ENCODE measurements at places on chromosomes 16 and 17.

- DNase-seq: no peak
These were observed 199.8 kb downstream of the CYB561 start for GRCh38 chr17:63246344-63246743.

DNA sequence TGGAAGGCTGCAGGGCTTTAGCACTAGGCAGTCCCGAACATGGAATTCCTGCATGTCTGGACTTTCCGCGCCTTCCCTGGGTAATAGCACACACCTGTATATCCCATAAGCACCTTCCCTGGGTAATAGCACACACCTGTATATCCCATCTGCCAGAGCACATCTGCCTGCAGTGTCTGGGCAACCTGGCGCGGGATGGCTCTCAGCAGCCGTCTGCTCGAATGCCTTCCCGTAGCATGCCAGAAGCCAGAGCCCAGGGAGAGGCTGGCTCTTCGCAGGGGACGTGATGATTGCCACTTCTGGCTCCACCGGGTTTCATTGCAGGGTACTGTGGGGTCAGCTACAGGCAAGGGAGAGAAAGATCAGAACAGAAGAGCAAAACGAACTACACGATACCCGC lies 21.3 kb downstream of the MBTPS1 start:
- no peak for DNase-seq

- no peak for DNase-seq
These were observed 893 bp upstream of the ODF4 start for GRCh38 chr17:8338753-8339140.

- DNase-seq: no peak
These were observed 229.9 kb downstream of the MSI2 start for GRCh38 chr17:57485916-57486881.

- no peak for DNase-seq
These were observed 9.0 kb downstream of the HLF start for GRCh38 chr17:55273579-55274354.

DNA sequence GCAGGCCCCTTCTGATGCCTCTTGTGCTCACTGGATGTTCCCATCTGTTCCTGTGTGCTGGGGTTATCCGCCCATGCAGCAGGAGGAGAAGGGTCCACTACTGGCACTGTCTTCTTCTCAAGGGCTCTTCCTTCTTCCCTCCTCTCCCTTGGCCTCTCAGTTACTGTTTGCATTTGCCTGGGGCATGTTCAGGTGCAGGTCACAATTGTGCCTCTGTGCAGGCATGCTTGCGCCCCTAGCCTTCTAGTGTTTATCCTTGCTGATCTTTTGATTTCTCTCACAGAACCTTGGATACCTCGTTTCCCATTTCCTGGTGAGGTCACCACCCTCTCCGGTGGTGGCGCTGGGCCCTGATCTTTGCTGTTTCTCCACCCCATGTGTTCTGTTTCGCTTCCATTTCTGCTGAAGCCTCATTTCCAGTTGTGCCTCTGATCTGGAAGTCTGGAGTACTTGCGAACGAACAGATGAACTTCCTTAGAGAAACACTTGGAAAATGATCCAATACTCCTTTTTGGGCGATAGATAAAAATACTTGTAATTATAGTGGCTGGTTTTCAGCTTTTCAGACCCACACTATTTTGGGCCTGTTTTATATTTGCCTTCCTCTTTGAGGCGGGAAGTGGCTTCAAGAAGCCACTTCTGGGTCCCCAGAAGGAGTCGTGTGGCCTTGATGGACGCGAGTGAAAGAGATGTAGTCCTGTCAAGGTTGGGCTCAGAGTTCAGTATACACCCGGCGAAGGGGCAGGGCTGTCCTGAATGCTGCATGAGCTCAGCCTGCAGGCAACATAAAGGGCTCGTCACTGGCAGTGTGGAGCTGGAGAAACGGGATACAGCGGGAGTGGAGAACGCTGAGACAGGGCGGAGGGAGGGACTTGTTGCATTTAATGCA lies 312.9 kb downstream of the SNX29 start:
- no peak for DNase-seq

DNA sequence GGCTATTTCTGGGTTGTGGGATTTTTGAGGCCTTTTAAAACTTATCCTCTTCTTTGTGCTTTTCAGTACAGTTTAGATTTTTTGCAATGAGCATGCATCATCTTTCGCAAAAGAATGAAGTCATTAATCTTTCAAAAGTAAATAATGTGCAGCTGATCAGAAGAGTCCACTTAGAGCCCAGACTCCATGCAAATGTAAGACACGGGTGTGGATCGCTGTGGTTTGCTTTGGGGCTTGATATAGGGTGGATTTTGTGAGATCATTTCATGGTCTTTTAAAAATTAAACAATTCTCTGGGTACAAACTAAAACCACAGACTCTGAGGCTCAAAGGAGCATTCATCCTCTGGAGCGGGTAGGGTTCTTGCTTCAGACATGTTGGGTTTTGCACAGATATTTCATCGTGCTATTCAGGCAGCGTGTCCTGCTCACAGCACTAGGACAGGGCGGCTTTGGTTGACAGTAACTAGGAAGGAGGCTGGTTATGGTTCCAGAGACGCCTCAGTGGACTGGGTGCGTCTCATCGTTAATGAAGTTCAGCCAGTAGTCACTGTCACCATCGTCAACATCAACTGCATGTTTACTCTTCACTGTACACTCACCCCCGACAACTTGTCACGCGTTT lies 129.4 kb upstream of the PLCG2 start:
- DNase-seq: no peak

- DNase-seq: no peak
These were observed 378.9 kb downstream of the WWOX start for GRCh38 chr16:78478267-78478861.

- DNase-seq: no peak
These were observed 32.6 kb downstream of the RHOT1 start for GRCh38 chr17:32174889-32175288.

GRCh38 chr16:83348991-83349390 lies 458.8 kb upstream of the HSBP1 start:
- no peak for DNase-seq

- DNase-seq: no peak
These were observed 2.6 kb downstream of the CCL15 start for GRCh38 chr17:35998756-35999155.

DNA sequence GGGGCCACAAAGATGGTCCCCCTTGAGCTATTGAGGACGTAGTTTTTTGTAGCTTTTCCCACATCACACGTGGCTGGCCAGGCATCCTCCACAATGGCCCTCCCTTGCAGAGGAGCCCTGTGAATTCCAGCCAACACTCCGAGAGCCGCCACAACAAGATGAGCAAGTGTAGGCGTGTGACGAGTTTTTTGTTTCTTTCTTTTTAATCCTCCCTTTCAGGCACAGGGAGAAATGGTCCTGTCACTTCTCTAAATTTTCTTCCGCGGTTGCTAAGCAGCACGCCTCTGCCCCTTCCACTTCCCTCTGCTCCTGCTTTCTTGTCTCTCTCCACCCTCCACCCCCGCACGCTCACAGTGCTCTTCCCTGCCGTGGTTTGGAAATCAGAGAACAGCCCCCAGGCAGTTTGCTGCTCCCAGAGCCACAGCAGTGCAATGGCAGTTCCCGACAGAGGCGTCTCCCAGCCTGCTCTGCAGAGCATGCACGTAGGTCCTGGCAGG lies 68.0 kb upstream of the MRTFB start:
- no peak for DNase-seq

GRCh38 chr17:11999696-12000095 lies 2.4 kb upstream of the ZNF18 start:
- DNase-seq: no peak

GRCh38 chr16:4685776-4686496 lies 7.4 kb upstream of the NUDT16L1 start:
- DNase-seq: no peak

DNA sequence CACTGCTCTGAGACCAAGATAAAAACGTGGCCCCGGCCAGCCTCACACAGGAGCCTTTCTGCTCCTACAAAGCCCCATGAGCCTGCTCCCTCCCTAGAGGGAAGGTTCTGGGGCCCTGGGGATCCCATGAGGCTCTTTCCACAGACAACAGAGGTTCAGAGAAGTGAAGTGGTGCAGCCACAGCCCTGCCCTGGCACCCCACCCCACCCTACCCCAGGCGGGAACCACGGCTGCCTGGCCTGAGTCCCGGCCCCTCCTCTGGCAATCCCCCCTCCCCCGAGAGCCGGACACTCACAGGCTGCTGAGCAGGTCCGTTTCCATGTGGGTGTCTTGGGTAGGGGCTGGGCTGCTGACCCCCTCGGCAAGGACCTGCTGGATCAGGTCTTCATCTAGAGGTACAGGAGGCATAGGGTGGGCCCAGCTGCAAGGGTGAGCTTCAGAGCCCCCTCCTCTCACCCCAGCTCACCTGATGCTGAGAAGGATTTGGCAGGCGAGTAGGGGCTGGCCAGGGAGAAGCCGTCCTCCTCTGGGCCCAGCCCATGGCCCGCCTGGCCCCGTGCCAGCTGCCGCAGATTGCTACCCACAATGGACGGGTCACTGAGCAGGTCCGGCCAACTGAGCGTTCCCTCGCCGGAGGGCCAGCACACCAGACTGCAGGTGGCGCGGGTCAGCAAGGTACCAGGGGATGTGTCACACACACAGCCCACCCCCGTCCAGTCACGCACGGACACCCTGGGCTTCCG lies 38.7 kb downstream of the PKD1 start:
- DNase-seq: no peak
